ENCODE measurements at places on chromosomes 13 and 19.

- peaks cover 12% of the 10 kb centered on the region for H3K4me1 ChIP-seq
- H3K36me3 ChIP-seq = no peaks in the 10 kb centered on the region
- no peaks in the 10 kb centered on the region for H3K27me3 ChIP-seq
- peak overlapping the region; percentile 94 for H3K27ac ChIP-seq
- peak overlapping the region; percentile 95 for H3K4me3 ChIP-seq
These were observed 714 bp downstream of the HSH2D start for GRCh38 chr19:16144216-16144581.

- no peak overlapping the region for H3K4me3 ChIP-seq
- H3K27me3 ChIP-seq = no peaks in the 10 kb centered on the region
- DNase-seq = no peak
- H3K27ac ChIP-seq = no peak overlapping the region
- H3K36me3 ChIP-seq = no peaks in the 10 kb centered on the region
- no peaks in the 10 kb centered on the region for H3K4me1 ChIP-seq
These were observed 309.8 kb downstream of the KLF5 start for GRCh38 chr13:73368608-73369007.

DNA sequence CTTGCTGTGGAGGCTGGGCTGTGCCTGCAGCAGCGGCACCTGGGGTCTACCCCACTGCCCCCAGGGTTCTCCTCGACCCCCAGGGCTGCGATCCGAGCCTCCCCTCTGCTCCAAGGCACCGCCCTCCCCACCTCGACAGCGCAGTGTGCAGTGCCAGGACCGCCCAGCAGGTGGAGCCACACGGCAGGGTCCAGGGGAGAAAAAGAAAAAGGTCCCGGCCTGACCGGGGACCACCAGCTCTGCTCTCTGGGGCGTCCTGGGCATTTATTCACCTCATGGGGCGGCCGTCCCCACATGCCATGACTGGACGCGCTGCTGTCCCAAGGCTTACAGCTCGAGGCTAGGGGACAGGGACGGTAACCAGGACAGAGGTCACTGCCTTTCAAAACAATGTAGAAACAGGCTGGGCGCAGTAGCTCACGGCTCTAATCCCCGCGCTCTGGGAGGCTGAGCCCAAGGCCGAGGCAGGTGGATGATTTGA is 10.6 kb downstream of the REXO1 start:
- H3K27ac ChIP-seq = no peak overlapping the region
- H3K36me3 ChIP-seq = peaks cover 29% of the 10 kb centered on the region
- H3K27me3 ChIP-seq = no peaks in the 10 kb centered on the region
- H3K4me1 ChIP-seq = peaks cover under 1% of the 10 kb centered on the region
- no peak for DNase-seq

DNA sequence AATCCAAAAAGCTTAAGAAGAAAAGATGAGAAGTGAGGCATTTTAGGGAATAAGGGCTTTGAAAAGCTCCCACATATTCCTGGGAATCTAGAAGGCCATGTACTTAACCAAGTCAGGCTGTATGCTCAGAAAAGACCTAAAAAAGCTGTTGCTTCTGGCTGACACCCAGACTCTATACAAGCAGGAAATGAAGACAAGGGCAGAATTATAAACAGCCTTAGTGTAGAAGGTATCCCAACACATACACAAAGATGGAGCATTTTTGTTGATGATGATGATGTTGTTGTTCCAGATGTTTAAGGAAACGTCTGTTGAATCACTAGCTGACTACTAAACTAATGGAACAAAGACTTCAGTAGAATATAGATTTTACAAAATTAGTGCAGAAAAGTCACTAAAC is 26.1 kb upstream of the N4BP2L1 start:
- no peaks in the 10 kb centered on the region for H3K36me3 ChIP-seq
- no peaks in the 10 kb centered on the region for H3K27me3 ChIP-seq
- DNase-seq = no peak
- no peaks in the 10 kb centered on the region for H3K4me1 ChIP-seq

GRCh38 chr13:89571676-89572075 is 1775.8 kb upstream of the MIR17HG start:
- no peak overlapping the region for H3K4me3 ChIP-seq
- no peaks in the 10 kb centered on the region for H3K27me3 ChIP-seq
- H3K4me1 ChIP-seq = no peaks in the 10 kb centered on the region
- no peaks in the 10 kb centered on the region for H3K36me3 ChIP-seq
- DNase-seq = no peak

GRCh38 chr13:72153272-72153671 is 286.3 kb upstream of the DACH1 start:
- H3K27me3 ChIP-seq = no peaks in the 10 kb centered on the region
- no peaks in the 10 kb centered on the region for H3K4me1 ChIP-seq
- no peak overlapping the region for H3K27ac ChIP-seq
- no peak for DNase-seq
- no peak overlapping the region for H3K4me3 ChIP-seq
- no peaks in the 10 kb centered on the region for H3K36me3 ChIP-seq

- no peak for DNase-seq
- no peaks in the 10 kb centered on the region for H3K27me3 ChIP-seq
- no peak overlapping the region for H3K4me3 ChIP-seq
- H3K36me3 ChIP-seq = peaks cover 31% of the 10 kb centered on the region
- no peak overlapping the region for H3K27ac ChIP-seq
- H3K4me1 ChIP-seq = peaks cover 22% of the 10 kb centered on the region
These were observed 17.3 kb downstream of the UPF1 start for GRCh38 chr19:18848878-18849661.

- peak overlapping the region; percentile 88 for H3K27ac ChIP-seq
- peak; percentile 73 for DNase-seq
- no peaks in the 10 kb centered on the region for H3K27me3 ChIP-seq
- peaks cover 10% of the 10 kb centered on the region for H3K4me1 ChIP-seq
These were observed 1.1 kb upstream of the ZNF763 start for GRCh38 chr19:11963566-11964355.

Data from naive thymus-derived CD4-positive, alpha-beta T cell (primary cell).